ENCODE measurements at places on chromosomes 3 and 15.

DNA sequence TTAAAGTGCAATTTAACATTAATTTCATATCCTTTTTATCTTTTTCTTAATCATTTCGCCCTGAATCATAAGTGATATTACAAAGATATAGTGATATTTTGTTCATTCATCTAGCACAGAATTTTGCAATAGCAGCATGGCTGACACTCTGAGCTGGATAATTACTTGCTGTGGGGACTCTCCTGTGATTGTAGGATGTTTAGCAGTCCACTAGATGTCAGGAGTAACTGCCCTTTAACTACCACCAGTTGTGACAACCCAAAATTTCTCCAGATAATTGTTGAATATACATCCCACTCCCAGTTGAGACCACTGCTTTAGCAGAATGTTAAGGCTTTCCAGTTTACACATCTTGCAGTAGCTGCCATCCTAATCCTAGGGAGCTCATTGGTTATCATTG is 196.8 kb upstream of the MBNL1 start:
- DNase-seq: no peak

GRCh38 chr3:79018671-79019136 is 749.1 kb downstream of the ROBO1 start:
- no peak for DNase-seq

- DNase-seq: no peak
Measured at GRCh38 chr3:29164825-29165224, 116.0 kb upstream of the RBMS3 start.

- DNase-seq: no peak
Measured at GRCh38 chr15:71330638-71331162, 215.4 kb downstream of the THSD4 start.

DNA sequence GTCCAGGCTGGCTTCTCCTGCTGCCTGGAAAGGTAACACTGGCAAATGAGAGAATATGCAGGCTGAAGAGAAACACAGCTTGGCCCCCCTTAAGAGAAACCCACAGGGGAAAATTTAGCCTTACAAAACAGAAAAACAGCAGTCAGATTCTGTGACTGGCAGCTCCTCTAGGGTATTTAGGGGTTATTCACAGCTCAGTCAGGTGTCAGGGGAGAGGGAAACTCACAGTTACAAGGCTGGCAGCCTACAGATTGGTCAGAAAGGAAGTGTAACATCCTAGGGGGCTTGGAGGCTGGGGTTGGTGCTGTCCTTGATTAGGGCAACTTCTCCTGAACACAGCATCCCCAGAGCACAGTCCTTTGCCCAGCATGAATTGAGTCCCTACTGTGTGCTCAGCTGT is 81.4 kb downstream of the SEMA5B start:
- DNase-seq: no peak

GRCh38 chr3:196143708-196144382 is 62.0 kb upstream of the TFRC start:
- no peak for DNase-seq

DNA sequence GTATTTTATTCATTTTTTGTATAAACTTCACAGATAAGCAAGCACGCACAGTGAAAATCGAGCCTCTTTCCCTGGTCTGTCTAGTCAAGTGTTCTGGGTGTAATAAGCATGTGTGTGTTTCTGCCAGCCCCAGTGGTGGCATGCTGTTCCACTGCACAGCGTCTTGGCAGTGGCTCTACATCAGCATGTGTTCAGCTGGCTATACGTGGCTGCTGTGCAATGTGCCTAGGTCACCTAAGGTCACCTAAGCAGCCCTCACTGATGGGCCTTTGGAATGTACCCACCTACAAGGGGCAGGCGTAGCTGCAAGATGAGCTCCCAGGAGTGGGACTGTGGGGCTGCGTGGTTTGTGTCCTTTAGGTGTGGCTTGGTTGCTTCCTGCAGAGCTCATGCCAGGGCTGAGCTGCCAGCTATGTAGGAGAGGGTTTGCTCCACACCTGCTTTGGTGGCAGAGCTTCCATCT is 4.9 kb downstream of the LIMD1 start:
- DNase-seq: no peak

GRCh38 chr15:48777645-48778330 is 33.1 kb downstream of the CEP152 start:
- DNase-seq: no peak

GRCh38 chr15:69026355-69026754 is 11.9 kb downstream of the NOX5 start:
- DNase-seq: no peak

GRCh38 chr15:90807786-90808086 is 60.7 kb upstream of the FURIN start:
- DNase-seq: no peak

- DNase-seq: no peak
Measured at GRCh38 chr15:99921101-99921500, 187.9 kb upstream of the LYSMD4 start.

DNA sequence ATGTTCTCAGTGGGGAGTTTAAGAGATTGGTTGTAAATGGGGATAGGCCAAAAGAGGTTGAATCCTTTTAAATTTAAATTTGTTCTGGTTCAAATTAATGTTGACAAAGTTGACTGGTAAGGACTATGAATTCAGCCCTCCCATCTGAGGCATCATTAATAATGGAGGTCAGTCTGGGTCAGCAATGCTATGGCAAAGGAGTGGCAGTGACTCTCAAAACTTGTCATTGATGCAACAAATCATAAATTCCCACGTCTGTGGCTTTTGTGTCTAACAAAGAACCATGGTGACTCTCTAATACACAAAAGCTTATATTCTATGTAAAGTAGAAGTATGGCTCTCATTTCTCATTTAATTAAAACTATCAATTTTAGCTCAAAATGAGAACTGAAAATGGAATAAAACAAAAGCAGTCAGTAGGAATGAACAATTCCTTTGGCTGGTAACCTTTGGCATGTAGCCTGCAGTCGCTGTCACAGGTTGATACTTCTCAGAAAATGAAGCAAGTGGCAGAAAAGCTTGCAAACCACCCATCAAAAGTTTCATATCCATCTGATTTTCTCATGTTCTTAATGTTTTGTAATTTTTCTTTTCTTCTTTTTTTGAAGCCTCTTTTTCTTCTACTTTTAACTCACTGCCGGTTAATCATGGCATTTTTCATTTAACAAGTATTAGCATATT is 12.2 kb upstream of the ZBED2 start:
- DNase-seq: no peak

GRCh38 chr3:47841786-47842349 is 38.9 kb downstream of the DHX30 start:
- no peak for DNase-seq

DNA sequence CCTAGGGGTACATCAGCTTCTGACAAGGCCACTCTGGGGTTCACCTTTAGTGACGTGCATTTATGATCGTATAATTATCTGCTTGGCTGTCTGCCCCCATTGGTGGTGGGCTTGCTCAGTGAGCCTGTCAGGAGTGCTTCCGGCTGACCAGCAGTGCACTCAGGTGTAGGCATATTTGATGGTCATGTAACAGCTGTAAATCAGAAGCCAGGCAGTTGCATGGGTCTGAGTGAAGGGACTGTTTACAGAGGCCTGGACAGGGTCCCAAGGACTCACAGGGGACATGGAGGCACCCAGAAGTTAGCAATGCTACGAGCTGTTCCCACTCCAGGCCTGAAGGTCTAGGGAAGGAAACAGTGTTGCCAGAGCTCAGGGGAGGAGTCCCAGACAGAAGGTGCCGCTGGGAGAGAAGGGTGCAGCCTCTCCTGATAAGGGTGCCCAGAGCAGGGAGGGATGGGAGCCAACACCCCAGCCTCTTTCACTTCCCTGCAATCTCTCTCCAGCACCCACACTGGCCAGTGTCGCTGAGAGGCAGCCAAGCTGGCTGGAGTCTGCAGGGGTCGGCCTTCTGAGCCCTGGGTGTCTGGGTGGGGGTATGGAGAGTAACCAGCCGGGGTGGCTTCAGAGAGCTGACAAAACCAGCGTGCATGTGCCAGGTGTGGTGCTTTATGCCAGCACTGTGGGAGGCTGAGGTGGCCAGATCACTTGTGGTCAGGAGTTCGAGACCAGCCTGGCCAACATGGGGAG is 61.3 kb upstream of the PRR23E start:
- DNase-seq: no peak

Measured in stimulated activated CD4-positive, alpha-beta T cell treated with anti-CD3 and anti-CD28 coated beads, TNF-alpha, amount 100 ng/mL, for 1 hour (primary cell).